Activated B cell treated with CpG ODN at 0.5 μM for 24 hours (primary cell): ENCODE measurements at places on chromosomes 12 and 14. TPM values are rescaled to one million over a fixed set of nuclear protein-coding genes. Genes with fewer than 3 reads are reported as not detected.
A peak's percentile ranks its signal among the peaks of the same experiment; 100 is the strongest.

LRRC43 gene
- not detected in 2 replicates for total RNA-seq

GRCh38 chr14:94935706-94936300, 165.9 kb upstream of the GSC start:
- no peak overlapping the region for H3K4me3 ChIP-seq
- no peak for DNase-seq
- no peaks in the 10 kb centered on the region for H3K27me3 ChIP-seq
- no peaks in the 10 kb centered on the region for H3K36me3 ChIP-seq

DNA sequence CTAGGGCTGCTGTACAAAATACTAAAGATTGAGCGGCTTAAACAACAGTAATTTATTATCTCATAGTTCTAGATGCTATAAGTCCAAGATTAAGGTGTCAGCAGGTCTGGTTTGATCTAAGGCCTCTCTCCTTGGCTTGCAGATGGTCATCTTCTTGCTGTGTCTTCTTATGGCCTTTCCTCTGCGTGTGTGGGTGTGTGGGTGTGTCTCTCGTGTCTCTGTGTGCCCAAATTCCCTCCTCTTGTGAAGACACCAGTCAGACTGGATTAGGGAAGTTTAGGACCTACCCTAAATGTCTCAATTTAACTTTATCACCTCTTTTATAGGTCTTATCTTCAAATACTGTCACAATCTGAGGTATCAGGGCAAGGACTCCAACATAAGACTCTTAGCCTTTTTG, 28.3 kb downstream of the DDHD1 start:
- H3K27ac ChIP-seq: peak overlapping the region; percentile 31
- no peak overlapping the region for H3K4me3 ChIP-seq
- no peak for DNase-seq
- H3K36me3 ChIP-seq: peaks cover 11% of the 10 kb centered on the region
- H3K27me3 ChIP-seq: no peaks in the 10 kb centered on the region

DNA sequence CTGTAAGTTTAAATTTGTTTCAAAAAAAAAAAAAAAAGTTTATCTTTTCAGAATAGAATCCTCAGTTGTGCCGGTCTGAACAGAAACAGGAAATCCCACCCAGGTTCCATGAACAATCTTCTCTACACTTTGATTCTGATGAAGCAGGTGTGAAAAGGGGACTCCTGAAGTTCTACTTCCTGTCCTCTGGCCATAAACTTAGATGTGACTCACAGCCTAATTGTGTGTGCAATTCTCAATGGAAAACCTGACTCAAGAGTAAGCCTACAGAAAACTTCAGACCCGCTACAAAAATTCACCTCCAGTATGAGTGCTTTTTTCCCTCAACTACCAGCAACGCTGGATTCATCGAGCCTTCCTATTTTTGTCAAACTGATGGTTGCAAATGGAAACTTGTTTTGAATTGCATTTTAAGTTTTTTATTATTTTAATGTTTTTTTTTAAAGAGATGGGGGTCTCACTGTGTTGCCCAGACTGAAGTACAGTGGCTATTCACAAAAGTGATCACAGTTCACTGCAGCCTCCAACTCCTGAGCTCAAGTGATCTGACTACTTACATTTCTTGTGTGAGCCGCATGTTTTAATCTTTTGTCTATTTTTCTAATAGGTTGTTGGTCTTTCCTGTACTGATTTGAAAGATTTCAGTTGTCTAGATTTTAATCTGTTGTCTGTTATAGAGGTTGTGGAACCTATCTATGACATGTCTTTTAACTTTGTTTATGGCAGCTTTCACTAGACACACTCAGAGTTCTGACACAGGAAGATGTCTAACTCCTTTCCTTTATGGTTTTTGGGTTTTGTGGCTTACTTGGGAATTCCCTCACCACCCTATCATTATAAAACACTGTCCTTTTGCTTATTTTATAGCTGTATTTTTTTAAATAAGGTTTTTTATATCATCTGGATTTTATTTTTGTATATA, 37.6 kb downstream of the ATG14 start:
- H3K4me3 ChIP-seq: no peak overlapping the region
- H3K4me1 ChIP-seq: peaks cover 10% of the 10 kb centered on the region
- H3K36me3 ChIP-seq: peaks cover 72% of the 10 kb centered on the region
- no peak for DNase-seq

GRCh38 chr12:12817616-12818015, 4.5 kb downstream of the DDX47 start:
- no peak for DNase-seq
- H3K27me3 ChIP-seq: no peaks in the 10 kb centered on the region
- no peak overlapping the region for H3K4me3 ChIP-seq
- peaks cover 85% of the 10 kb centered on the region for H3K36me3 ChIP-seq
- H3K4me1 ChIP-seq: peaks cover 70% of the 10 kb centered on the region

- no peak for DNase-seq
- H3K36me3 ChIP-seq: no peaks in the 10 kb centered on the region
- H3K27ac ChIP-seq: no peak overlapping the region
- peaks cover 12% of the 10 kb centered on the region for H3K4me1 ChIP-seq
- peaks cover 17% of the 10 kb centered on the region for H3K27me3 ChIP-seq
These were observed 90.2 kb downstream of the NTN4 start for GRCh38 chr12:95700316-95700785.

TAS2R19 gene
- 2.9 and 4.0 TPM in 2 replicates for total RNA-seq

GRCh38 chr12:41967668-41968500, 176.8 kb downstream of the GXYLT1 start:
- DNase-seq: no peak
- H3K27me3 ChIP-seq: peaks cover 2% of the 10 kb centered on the region
- H3K27ac ChIP-seq: no peak overlapping the region
- no peaks in the 10 kb centered on the region for H3K4me1 ChIP-seq
- H3K36me3 ChIP-seq: no peaks in the 10 kb centered on the region

DNA sequence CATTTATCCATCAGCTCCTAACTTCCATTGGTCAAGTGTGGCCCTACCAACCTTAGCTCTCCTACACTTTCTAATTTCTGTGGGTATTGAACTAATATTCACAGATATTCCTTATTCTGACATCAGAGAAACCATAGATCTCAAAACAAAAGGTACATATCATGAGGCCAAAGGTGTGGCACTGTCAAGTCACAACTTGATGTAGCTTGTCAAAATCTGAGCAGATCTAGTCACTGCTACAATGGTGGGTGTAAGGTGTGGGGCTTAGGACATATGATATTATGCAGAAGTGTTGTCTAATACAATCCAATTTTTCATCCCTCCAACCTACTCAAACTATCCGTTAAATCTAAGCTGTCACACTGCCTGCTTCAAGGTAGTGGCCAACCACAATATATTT, 114.0 kb upstream of the FAR2 start:
- no peak overlapping the region for H3K27ac ChIP-seq
- H3K4me1 ChIP-seq: no peaks in the 10 kb centered on the region
- no peak for DNase-seq
- no peak overlapping the region for H3K4me3 ChIP-seq
- H3K27me3 ChIP-seq: peaks cover 4% of the 10 kb centered on the region
- no peaks in the 10 kb centered on the region for H3K36me3 ChIP-seq

DNA sequence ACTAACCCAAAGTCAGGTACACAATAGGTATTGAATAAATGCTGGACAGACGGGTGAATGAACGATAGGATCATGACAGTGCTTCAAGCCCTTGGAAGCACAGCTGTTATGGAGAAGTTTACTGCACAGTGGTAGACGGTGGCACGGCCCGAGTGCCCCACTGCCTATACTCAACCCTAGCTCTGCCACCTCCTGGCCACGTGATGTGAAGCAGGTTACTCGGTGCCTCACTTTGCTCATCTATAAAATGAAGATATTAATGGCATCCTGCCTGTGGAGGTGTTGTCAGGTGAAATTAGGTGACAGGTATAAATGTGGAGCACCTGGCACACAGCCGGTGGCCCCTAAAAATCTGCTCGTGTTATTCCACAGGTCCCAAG, 5.8 kb downstream of the ASB2 start:
- H3K27ac ChIP-seq: peak overlapping the region; percentile 89
- peaks cover 70% of the 10 kb centered on the region for H3K4me1 ChIP-seq
- H3K27me3 ChIP-seq: peaks cover 8% of the 10 kb centered on the region
- DNase-seq: peak; percentile 42
- H3K4me3 ChIP-seq: peak overlapping the region; percentile 89
- no peaks in the 10 kb centered on the region for H3K36me3 ChIP-seq

TMEM30B gene
- total RNA-seq: not detected in 2 replicates

DNA sequence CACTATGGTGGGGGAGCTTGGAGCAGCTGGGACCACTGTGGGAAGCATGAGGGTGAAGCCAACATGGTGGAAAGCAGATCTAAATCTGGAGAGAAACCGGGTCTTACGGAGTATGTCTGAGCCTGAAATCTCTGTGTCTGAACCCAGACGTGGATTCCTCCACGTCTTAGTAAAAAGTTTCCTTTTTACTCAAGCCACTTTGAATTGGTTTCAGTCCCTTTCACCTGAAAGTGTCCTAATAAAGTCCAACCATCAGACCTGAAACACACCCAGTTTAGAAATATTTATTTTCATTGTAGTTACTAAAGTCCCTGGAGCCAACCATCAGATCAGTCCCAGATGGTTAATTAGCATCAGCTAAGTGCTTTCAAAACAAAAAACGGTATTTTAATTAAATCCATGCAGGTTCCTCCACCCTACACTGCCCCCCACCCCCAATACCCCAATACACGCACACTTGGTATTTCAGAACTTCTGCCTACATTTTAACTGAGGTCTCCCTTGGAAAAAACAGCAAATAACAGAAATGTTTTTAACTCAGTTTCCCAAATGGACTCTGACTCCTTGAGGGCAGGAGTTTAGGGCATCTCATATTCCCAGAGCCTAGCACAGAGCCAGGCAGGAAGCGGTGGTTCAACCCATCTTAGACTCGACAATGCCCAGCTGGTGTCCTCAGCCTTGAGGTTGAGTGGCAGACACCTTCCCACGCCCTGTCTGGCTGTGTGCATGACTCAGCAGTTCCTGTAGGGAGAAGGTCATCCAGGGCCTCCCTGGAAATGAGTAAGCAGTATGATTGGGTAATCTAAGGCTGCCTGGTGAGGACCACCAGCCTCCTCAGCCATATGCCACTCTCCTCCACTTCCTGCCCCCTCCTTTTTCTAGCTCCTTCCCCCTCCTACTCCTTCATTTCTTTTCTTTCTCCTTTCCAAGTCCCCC, 175.8 kb downstream of the TTC8 start:
- H3K4me3 ChIP-seq: no peak overlapping the region
- no peak overlapping the region for H3K27ac ChIP-seq
- H3K27me3 ChIP-seq: peaks cover 12% of the 10 kb centered on the region
- no peaks in the 10 kb centered on the region for H3K4me1 ChIP-seq
